ENCODE measurements at places on chromosomes 3 and 15. TPM values are rescaled to one million over a fixed set of nuclear protein-coding genes. Genes with fewer than 3 reads are reported as not detected.

- DNase-seq: no peak
Measured at GRCh38 chr3:158121295-158121694, 11.4 kb downstream of the RSRC1 start.

Gene UQCRC1
- polyA plus RNA-seq: 284 TPM

Gene BUB1B
- 30.4 TPM for polyA plus RNA-seq

GRCh38 chr3:24498391-24498790 lies 3.7 kb upstream of the THRB start:
- DNase-seq: no peak

GRCh38 chr15:69037977-69038376 lies 23.5 kb downstream of the NOX5 start:
- DNase-seq: no peak

DNA sequence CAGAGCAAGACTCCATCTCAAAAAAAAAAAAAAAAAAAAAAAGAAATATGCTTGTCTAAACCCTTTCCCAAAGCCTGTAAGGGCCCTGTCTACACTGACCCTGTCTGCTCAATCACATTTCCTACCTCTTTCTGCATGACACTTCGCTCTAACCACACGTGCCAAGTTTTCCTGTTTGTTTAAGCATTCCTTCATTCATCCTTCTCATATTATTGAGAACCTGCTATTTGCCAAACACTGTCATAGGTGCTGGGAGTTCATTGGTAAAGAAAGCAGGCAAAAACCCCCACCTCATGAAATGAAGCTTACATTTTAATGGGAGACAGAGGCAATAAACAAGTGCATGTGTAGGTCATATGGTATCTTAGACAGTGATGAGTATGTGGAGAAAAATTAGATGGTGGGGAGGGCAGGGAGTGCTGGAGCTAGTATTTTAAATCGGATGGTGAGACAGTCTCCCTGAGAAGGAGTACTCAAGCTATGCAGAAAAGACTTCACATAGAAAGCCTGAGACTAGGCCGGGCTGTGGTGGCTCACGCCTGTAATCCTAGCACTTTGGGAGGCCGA lies 48.0 kb downstream of the B3GNT5 start:
- no peak for DNase-seq

Gene GOLGA8J
- polyA plus RNA-seq: 0.69 TPM

- no peak for DNase-seq
Measured at GRCh38 chr3:53181024-53181371, 20.0 kb downstream of the PRKCD start.

GRCh38 chr15:79595306-79595705 lies 163.2 kb downstream of the MINAR1 start:
- DNase-seq: no peak

DNA sequence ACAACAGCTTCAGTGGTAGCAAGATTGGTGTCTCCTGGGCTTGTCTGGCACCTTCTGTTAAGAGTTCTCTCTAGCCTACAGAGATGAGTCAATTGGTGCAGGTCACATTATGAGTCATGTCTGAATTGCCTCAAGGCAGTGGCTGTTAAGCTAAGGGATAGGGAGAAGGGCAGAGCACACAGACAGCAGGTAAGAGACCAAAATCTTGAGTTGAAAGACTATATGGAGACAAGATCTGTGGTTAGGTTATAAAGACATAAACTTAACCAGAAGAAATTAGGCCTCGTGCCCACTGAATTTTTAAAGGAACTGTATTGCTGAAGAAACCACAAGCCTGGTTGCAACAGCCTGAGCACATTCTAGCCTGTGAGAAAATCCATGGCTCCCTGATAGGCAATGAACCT lies 19.2 kb upstream of the KPNA1 start:
- no peak for DNase-seq

Gene A4GNT
- polyA plus RNA-seq: 1.7 TPM

- DNase-seq: no peak
Measured at GRCh38 chr3:112811917-112812660, 34.6 kb downstream of the CD200R1L start.

DNA sequence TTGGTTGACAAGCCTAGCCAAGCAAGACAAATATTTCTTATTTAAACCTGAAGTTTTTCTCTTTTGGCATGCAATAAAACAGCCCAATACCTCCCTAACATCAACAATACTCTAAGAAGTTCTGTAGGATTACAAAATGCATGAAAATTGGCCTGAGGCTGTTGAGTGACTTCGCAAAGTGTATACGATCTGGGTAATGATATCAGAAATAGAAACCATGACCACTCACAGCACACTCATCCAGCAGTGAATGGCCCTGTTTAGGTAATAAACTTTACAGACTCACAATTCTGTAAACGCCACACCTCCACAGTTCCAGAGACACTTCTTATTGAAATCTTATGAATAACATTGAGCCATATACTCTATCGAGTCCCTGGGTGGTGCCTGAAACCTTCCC lies 83.0 kb upstream of the NAALADL2 start:
- no peak for DNase-seq
